Ureter (tissue), 1 donor: ENCODE measurements at places on chromosomes 11 and 22.

DNA sequence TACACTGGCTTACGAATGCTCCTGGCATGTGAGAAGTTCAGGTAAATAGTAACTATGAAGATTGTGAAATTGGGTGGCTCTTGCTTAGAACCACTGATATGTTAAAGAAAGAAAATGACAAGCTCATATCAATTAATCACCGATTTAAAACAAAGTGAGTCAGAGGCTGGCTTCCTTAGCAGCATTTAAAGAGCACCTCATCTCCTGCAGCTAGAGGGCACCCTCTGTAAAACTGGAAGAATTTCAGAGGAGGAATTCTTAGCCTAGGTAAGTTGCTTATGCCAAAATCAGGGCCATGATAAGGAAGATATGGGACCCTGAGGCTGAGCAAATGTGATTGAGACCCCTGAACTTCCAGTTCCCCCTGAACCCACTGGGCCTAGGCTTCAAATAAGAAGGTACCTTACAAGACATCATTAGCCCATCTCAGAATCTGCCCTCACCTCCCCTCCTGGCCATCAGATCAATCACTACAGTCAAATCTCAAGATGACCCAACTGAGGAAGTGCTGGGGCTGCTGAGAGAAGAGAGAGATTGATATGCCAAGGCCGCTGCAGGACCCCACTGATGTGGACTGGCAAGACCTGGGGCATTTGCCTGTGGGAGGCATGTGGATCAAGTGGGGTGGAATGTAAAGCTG lies 8.6 kb upstream of the CD3E start:
- peak; percentile 55 for DNase-seq

DNA sequence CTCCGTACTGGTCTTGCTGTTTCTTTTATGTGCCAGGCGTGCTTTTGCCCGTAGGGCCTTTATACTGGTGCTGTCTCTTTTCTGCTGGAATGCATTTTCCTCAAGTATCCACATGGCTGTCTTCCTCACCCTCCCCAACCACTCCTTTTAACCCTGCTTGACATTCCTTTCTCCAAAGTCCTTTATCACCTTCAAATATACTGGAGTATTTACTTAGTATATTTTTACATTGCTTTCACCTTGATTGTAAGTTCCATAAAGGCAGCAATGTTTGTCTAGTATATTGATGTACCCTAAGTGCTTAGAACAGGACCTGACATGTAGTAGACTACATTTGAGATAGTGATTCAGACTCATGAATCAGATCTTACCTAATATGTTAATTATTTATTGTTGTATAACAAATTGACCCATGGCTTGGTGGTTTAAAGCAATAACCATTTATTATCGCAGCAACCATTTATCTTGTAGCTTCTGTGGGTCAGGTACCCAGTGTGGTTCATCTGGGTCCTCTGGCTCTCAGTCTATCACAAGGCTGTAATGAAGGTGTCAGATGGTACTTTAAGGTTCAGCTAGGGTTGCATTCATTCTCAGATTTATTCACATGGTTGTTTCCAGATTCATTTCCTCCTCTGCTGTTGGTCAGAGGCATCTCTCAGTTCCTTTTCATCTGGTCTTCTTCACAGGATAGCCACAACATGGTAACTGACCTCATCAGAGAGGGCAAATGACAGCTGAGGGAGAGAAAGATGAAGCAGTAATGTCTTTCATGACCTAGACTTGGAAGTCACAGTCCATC lies 34.2 kb downstream of the DDX10 start:
- DNase-seq: no peak

- no peak for DNase-seq
Observed at GRCh38 chr22:30313527-30314363, 13.0 kb downstream of the TBC1D10A start.

DNA sequence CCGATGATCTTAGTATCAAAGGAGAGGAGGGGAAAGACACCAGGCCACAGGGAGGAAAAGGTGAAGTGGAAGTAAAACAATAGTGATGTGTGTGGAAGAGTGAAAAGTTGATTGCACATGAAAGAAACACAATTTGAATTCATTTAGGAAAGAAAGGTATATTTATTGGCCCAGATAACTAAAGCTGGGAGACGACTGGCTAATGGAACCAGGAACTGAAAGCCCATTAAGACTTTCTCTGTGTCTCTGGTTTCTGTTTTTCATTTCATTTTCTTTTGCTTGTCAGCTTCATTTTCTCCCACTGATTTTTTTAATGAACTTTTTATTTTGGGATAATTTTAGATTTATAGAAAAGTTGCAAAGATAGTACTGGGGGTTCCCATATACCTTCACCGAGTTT lies 5.1 kb upstream of the DCHS1 start:
- no peak for DNase-seq

DNA sequence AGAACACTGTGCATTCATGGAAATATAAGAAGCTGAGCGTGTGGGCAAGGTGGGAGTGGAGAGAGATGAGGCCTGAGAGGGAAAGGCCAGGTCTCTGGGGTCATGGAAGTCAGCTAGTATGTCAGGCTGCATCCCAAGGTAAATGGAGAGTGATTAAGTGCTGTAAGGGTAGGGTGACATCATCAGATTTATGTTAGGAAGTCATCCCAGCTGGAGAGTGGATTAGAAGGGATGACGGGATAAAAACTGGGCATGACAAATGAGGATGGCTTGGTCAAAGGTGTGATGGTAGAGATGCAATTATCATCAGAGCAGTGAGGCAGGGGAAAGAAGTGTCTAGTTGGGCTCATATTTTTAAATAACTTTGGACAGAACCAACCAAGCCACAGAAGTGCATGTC lies 3.5 kb upstream of the ENDOD1 start:
- DNase-seq: no peak
